ENCODE measurements at places on chromosomes 13 and 19.

GRCh38 chr13:23865026-23865425, 24.2 kb downstream of the MIPEP start:
- no peak for DNase-seq

DNA sequence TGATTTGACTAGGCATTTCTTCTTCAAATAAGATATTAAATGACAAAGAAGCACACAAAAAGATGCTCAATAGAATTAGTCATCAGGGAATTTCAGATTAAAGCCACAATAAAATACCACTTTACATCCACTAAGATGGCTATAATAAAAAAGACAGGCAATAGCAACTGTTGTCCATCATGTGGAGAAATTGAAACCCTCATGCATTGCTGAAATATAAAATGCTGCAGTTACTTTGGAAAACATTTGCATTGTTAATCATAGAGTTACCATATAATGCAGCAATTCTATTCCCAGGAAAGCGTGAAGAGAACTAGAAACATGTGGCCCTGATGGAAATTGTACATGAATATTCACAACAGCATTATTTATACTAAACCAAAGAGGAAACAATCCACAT, 605.5 kb upstream of the SLITRK1 start:
- no peak for DNase-seq

DNA sequence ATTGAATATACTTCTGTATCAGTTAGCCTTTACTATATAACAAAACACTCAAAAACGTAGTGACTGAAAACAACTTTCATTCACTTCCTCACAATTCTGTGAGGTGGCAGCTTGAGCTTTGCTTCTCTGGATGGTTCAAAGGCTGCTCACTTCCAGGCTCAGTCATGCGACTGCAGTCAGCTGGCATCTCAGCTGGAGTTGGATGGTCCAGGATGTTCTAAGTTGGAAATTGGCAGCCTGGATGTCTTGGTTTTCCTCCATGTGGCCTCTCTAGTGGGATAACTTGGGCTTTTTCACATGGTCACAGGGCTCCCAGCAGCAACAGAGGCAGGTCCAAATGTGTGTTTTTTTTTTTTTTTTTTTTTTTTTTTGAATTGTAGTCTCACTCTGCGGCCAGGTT, 204.4 kb downstream of the LACC1 start:
- no peak for DNase-seq

GRCh38 chr13:26117620-26118019, 65.8 kb upstream of the SHISA2 start:
- no peak for DNase-seq
